Epithelial cell of proximal tubule (primary cell): ENCODE measurements at places on chromosomes 11 and 22. TPM values are rescaled to one million over a fixed set of nuclear protein-coding genes. Genes with fewer than 3 reads are reported as not detected.
A peak's percentile ranks its signal among the peaks of the same experiment; 100 is the strongest.

The RASGRP2 gene
- not detected in 2 replicates for total RNA-seq

The TREH gene
- total RNA-seq, result not detected in 2 replicates

The PRDM10 gene
- 5.1 and 7.9 TPM in 2 replicates for total RNA-seq

The TP53I11 gene
- total RNA-seq, result 8.0 and 34.4 TPM in 2 replicates

The B3GAT1 gene
- total RNA-seq, result 0.07 TPM in 1 of 2 replicates, not detected in the other

The ISX gene
- total RNA-seq, result not detected in 2 replicates

The PTPRCAP gene
- total RNA-seq, result 1.5 and 3.6 TPM in 2 replicates

DNA sequence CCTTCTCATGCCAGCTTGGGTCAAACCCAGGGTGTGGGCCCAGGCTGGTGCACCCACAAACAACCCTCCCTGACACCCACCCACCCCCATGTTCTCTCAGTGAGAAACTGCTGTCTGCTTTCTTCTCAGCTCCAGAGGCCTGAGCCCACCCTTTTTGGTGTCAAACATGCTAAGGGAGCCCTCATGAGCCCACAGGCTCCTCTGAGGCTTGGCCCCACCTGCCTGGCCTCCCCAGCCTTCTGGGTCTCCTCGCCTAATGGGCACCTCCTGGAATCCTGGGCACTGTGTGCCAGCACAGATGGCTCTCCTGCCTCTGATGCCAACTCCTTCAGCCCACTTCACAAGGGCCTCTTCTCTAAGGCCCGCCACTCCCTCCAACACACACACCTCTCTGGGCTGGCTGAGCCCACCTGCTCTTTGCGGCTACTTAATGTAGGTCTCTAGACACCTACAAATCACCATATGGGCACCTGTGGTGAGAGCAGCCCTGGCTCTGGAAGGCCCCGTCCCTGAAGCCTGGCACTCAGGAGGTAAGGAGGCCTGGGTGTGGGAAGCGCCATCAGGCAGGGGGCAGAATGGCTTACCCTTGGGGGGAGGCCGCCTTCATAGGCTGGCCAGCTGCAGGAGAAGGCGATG, 4.4 kb downstream of the NAGA start:
- DNase-seq, result no peak

DNA sequence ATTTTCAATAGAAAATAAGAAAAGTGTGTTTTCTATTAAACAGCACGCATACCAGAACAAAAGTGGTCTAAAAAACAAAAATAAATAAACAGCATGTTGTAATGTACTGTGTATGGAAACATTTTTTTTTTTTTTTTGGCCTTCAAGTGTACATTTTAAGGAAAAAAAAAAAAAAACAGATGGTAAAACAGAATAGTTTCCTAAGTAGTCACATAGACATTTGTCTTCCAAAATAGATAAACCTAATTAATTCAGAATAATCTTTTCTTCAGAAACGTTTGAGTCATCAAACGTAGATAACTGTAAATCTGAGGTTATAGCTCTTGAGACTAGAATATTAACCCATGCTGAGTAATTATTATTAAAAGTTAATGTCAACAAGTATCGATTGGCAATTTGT, 396 bp upstream of the CFAP300 start:
- no peak for DNase-seq

DNA sequence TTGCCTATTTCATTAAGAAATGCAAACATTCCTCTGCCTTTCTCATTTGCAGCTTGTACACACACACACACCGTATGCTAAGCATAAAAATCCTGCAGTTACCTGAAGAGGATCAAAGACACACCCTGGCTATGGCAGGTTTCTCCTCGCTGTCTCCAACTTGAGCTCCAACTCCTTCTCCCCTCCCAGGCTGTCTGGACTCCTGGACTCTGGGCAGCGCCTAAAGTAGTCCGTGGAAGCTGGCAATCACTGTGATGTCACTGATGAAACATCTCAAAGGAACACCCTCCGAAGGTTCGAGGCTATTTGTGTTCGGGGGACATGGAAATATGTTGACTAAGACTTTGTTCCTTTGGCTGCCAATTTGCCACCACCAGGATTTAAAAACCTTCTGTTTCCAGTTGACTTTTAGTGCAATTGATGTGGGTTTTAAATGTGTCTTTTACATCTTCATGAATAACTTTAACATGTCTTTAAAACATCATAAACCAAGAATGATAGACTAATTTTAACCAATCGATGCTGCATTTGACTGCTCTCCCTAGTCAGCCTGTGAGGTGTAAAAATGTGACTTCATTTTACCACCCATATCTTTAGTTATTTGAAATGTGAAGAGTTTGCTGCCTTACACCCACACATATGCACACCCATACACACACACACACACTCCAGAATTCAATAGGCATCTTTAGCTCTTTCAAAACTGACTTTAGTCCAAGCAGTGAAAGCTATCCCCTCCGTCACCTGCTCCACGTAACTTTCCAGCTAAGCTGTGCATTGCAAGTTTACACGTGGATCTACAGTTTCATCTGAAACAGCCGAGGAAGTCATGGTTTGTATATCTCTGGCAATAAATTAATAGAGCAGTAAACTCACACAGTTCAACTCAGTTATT, at the start of gene SLN:
TSS of gene SLN (minus strand) at position 196 of the 895 bp plus-strand sequence.
- DNase-seq, result no peak

GRCh38 chr22:40932396-40932795, 18.8 kb upstream of the RBX1 start:
- no peak for DNase-seq

DNA sequence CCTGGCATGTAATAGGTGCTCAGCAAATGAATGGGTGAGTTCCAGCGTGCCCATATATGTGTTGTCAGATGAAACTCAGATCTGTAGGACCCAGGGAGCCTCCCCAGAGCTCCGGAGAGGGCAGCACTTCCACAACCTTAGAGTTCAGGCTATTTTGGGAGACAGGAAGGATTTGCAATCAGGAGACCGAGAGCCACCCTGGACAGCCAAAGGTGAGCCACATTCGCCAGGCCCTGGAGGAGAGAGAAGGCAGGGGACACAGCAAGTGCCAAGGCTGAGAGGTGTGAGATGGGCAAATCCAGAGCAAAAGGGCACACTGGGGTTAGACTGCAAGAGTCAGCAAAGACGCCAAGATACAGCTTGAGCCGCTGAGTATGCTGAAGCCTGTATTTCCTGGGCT, 66.4 kb downstream of the CD82 start:
- DNase-seq, result no peak

- DNase-seq, result no peak
Observed at GRCh38 chr22:46233231-46233630, 16.9 kb downstream of the CDPF1 start.

GRCh38 chr11:7969756-7970646, 4.8 kb upstream of the NLRP10 start:
- DNase-seq, result no peak

DNA sequence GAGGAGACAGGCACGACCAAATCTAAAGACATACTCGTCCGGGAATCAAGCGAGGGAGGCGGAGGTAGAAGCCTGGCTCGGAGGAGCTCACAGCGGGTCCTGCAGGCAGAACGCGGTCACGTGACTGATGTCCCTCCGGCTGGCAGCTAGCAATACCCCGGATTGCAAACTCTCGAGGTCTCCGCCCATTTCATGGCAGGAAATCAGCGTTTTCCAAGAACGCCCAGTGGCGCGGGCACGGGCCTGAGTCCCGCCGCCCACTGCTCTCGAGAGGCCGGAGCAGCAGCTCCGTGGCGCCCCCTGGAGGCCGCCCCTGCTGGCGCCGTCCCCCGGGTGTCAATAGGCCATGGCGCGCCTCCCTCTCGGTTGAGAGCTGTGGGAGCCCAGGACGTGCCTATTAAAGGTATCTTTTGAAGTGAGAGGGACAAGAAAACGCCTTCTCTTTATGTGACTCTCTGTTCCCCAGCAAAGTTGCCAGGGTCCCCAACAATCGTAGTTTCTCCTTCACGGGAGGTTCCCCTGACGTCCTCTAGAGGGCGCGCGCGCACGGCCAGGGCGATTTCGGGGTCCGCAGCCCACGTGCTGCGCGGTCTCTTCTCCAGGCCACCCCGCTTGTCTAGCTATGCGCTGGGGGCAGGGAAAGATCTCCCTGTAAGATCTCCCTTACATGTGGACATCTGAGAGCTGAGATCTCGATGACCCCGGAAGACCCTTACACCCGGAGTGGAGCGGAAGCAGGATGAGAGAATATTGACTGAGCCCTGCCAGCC, 37.3 kb upstream of the RBFOX2 start:
- peak; percentile 42 for DNase-seq
